Fibroblast of skin of left biceps (primary cell): ENCODE measurements at places on chromosomes 3 and 15.

DNA sequence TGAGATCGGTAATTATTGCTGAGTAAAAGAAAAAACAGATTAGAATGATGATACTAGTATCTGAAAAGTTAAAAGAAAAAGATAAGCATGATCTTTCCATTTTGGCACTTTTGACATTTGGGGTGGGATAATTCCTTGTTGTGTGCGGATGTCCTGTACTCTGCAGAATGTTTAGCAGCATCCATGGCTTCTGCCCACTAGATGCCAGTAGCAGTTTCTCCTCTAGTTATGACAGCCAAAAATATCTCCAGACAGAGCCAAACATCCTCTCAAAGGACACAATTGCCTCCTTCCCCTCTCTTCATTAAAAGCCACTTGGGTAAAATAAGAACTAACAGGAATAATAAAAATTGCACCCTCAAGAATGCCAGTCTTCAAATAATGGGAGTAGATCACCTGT, 468.8 kb upstream of the GRM7 start:
- DNase-seq: no peak

GRCh38 chr15:45112591-45113379, 1.2 kb downstream of the DUOX2 start:
- DNase-seq: no peak

DNA sequence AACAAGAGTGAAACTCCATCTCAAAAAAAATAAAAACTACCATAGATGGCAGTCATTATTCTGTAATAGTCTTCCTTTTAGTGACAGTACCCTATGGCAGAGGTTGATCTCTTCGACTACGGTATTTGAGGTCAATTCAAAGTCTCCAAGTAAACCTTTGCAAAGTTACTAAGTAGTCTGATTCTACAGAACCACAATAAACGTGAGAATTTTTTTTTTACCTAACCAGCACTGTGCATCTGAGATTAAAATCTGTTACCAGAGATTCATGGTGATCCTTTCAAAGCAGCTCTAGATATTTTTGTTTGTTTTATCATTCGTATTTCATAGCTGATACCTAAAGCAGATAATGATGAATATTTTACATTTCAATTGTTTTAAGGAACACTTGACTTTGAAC, 86.6 kb upstream of the CHD2 start:
- DNase-seq: no peak

GRCh38 chr3:149352556-149352955, 19.1 kb upstream of the TM4SF18 start:
- DNase-seq: no peak

DNA sequence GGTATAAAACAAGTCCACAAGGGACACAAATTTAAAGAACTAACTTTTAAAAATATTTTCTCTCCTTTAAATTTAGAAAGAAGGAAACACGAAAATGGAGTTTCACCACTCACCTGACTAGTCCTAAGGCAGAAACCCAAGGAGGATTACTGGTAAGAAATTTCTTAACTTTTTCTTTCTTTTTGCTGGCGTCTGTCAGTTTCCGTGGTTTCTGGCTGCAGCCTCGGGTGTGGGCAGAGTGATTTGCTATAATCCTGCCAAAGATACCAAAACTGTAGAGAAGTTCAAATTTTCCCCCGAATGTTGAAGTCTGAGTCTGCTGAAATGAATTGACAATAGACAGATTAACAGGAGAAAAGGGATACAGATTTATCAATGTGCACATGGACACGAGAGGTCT, 843.6 kb upstream of the ALCAM start:
- DNase-seq: no peak

DNA sequence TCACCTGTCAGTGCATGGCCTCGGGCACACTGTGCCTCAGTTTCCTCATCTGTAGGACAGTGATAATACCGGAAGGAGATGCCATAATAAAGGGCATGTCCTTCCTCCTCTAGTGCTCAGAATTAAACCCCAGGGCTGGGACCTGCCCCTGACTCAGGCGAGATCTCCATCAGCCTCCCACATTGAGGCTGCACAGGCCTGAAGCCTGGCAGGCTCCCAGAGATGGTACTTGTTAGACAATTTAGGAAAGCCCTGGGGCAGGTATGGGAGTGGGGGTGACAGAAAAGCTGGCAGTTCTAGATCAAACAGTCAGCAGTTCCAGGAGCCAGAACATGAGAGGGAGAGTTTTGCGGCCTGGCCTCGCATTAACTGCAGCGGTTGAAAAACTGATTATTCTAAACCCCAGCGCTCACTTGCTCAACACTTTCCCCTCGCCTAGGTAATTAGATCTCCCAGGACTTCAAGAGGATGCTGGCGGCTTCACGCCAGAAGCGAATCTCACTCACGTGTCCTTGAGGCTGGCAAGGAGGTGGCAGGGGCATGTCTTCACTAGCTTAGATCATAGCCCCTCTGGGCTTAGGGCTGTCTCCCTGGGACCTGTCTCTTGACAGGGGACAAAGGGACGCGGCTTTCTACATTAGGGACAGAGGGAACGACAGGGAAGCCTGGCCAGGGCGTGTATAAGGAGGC, 73.1 kb downstream of the ATP2B2 start:
- DNase-seq: no peak

- DNase-seq: no peak
Measured at GRCh38 chr3:48950051-48950450, 31.4 kb downstream of the ARIH2 start.

GRCh38 chr3:66227051-66227450, 6.2 kb downstream of the SLC25A26 start:
- DNase-seq: no peak

DNA sequence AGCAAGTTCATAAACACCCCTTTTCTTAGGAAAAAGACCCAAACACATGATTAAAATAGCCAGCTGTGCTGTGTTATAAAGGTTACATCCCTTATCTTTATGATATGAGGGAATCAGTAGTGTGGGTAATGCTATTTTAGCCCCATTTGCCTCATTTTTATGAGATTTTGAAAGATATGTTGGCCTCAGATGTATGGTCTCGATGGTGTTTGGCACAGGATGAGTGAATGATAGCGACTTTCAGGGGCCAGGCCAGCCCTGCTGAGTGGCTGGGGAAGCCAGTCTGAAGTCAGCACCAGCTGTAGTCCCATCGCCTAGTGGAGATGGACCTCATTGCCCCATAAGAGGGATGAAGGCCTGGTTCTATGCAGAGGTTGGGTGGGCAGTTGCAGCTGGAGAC, 105.0 kb upstream of the HACD2 start:
- DNase-seq: no peak

GRCh38 chr3:79531566-79532295, 236.1 kb downstream of the ROBO1 start:
- no peak for DNase-seq

DNA sequence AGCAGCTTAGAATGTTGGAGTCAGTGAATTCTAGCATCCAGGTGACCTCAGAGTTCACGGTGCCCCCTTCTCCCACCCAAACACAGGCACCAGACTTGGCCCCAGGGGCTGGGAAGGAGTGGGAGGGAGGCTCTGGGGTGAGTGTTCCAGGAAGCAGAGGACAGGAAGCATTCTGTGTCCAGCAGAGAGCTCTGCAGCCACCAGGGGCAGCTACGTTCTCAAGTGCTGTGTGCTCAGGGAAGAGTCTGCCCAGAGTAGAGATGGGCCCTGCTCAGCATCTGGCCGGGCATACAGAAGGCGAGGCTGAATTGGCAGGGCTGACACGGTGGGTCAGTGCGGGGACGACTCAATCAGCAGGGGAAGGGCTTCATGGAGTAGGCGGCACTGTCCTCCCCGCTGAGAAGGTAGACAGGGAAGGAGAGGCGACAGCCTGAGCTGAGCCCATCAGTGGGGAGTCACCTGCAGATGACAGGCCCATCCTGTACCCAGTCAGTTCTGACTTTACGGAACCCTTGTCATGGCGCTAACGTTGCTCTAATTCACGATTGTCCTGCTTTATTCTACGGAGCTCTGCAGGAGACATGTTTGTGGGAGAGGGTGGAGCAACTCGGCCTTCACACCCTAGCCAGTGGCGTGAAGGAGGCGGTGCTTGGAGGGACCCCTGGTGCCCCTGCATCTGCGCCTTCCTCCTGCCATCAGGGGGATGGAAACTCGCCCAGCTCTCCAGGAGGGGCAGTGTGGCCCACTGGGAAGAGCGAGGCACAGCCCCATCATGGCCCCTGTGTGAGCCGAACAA, 82.2 kb downstream of the C3orf70 start:
- DNase-seq: no peak

DNA sequence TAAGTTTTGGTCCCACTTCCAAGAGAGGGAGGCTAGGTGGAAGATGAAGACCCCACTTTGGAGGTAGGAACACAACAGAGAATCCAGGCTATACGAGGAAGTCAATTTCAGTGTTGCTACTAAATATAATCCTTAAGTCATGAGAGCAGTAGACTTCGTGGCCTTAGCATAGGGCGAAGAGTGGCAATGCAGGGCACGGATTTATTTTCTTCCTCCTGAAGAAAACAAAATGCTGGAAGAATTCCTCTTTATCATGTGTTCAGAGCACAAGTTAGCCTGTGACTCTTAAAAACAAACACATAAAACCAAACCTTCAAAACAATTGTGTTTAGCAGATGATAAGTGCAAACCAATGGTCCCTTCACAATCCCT, 19.4 kb downstream of the BCL2L10 start:
- DNase-seq: no peak

DNA sequence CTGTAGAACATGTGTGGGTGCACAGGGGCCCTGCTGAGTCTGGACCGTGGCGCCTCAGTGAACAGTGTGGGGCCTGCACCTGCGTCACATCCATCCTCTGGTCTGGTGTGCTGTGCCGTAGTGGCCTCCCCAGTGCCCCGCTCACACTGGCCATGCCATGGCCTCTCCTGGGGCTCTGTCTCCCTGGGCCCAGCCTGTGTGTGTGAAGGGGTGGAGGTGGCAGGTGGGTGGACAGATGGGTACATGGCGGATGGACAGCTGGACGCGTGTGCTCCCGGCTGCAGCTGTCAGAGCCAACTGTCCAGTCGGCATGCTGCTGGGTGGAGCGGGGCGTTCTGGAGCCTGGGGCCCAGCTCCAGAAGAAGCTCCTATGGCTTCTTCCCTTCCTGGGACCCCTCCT, 17.8 kb downstream of the PLXNA1 start:
- no peak for DNase-seq

DNA sequence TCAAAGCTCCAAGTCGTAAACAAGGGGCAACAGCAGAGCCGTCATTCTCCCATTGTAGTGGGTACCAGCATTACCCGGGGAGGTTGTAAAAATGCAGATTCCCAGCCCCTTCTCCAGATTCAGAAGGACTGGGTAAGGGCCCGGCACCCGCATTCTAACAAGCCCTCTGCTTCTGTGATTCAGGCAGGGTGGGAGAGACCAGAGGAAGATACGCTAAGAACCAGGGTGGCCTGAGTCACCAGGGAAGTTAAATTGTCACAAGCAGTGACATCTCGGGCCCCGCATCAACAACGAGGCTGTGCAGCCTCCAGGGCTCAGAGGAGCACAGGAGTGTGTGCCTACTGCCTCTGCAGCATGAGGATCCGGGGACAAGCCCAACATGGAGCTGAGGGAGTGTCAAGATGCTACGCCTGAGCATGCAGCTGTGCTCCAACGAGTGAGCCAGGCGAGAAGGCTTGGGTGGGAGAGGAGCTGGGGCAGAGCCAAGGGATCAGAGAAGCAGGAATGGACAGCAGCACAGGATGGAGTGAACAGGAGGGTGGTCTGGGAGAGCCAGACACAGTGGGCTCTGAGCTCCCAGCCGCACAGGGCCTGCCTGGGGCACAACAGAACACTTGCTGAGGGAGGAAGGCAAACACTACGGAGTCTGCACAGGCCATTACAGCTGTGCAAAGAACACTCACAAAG, 68.5 kb downstream of the CPN2 start:
- no peak for DNase-seq

DNA sequence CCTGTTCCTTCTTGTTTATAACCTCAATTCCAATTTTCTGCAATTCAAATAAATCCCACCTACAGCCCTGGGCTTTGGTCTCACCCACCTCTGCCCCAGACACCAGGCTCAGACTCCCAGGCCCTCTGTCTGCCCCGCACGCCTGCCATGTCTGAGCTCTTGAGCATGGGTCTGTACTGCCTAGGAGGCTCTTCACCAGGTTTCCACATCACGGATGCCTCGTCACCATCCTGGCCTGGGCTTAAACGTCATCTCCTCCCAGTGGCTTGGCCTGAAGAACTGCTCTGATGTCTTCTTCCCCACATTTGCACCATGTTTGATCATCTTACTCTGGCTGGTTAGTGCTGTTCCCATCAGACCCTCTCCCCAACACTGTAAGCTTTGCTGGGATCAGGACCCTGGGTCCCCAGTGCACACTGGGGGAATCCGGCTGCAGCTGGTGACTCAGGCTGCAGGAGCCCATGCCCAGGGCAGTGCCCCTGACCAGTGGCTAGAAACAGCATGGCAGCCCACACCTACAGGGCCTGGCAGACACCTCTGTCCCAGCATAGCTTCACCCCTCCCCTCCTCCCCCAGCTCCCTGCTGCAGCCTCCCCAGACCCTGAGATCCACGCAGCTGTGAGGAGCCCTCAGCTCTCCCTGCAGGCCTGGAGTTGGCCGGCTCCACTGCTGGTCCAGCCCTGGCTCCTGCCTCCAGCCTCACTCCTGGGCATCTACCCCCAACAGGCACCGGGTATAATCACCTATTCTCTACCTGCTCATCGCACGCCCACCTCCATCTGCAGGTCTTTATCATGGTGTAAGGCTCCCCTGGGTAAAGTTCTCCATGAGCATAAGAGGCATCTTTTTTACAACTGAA, 162.8 kb upstream of the NSMCE3 start:
- DNase-seq: no peak

- no peak for DNase-seq
Measured at GRCh38 chr3:15051531-15051930, 13.6 kb downstream of the MRPS25 start.
